ENCODE measurements at places on chromosomes 4 and X.

- DNase-seq, result no peak
Measured at GRCh38 chr4:87875191-87875590, 42.4 kb downstream of the MEPE start.

- no peak for DNase-seq
Measured at GRCh38 chr4:72577211-72577610, 8.2 kb upstream of the ADAMTS3 start.

DNA sequence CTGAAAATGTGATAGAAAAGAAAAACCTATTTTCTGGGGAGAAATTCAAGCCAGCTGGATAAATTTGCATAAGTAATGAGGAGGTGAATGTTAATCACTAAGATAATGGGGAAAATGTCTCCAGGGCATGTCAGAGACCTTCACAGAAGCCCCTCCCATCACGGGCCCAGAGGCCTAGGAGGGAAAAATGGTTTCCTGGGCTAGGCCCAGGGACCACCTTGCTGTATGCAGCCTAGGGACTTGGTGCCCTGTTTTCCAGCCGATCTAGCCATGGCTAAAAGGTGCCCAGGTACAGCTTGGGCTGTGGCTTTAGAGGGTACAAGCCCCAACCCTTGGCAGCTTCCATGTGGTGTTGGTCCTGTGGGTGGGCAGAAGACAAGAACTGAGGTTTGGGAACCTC is 46.6 kb upstream of the TRPC5OS start:
- no peak for DNase-seq

GRCh38 chr4:152607178-152607577 is 71.3 kb upstream of the FBXW7 start:
- no peak for DNase-seq

DNA sequence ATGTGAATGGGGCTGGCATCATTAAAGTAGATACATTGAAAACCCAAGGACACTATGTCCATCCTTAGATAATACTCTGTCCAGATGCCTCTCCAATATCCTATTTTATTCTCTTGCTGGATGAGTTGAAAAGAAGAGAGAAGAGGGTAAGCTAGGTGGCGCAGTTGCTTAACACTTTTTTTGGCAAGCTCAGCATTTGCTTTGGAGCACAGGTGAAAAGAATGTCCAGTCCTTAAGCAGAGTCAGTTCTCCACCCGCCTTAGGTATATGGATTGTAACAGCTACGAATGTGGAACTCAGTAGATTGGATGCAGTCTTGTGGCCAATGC is 208.4 kb downstream of the NWD2 start:
- DNase-seq, result peak; percentile 13

Measured in NCI-H2107 (cell line).